ENCODE measurements at places on chromosomes 4 and X. TPM values are rescaled to one million over a fixed set of nuclear protein-coding genes. Genes with fewer than 3 reads are reported as not detected.

Gene CT45A2
- not detected for total RNA-seq

Gene FGF16
- total RNA-seq, result 1.6 TPM

Gene ADGRG4
- not detected for total RNA-seq

Gene GYPB
- not detected for total RNA-seq

Gene TDO2
- 0.13 TPM for total RNA-seq

Gene TMSB15A
- total RNA-seq, result 49.4 TPM

Gene RIPPLY1
- not detected for total RNA-seq

Gene MAGEA4
- total RNA-seq, result 11.4 TPM

Gene VCX2
- not detected for total RNA-seq

Gene GALNTL6
- 0.24 TPM for total RNA-seq

Gene IL1RAPL1
- total RNA-seq, result 0.13 TPM

Gene SOX3
- 16.3 TPM for total RNA-seq

Gene RAB40A
- total RNA-seq, result 0.17 TPM

Gene ARHGAP10
- total RNA-seq, result 9.6 TPM

Gene GPR50
- 12.0 TPM for total RNA-seq

Gene BMPR1B
- 0.77 TPM for total RNA-seq

Gene SSX4
- 0.17 TPM for total RNA-seq

Gene TCEAL7
- 7.7 TPM for total RNA-seq

Gene HSFX3
- not detected for total RNA-seq

Gene KCTD8
- 3.6 TPM for total RNA-seq

Gene TCEAL2
- 15.6 TPM for total RNA-seq

Gene ASB5
- 0.18 TPM for total RNA-seq

Gene FRG2
- not detected for total RNA-seq

Gene ATP6AP1
- 46.0 TPM for total RNA-seq

Gene GPR34
- not detected for total RNA-seq

Gene PPEF2
- 0.16 TPM for total RNA-seq

Gene EMCN
- total RNA-seq, result not detected

Gene PNMA6A
- total RNA-seq, result 4.5 TPM

Gene TMEM154
- total RNA-seq, result 1.9 TPM

Gene RNF212
- total RNA-seq, result 2.7 TPM

Gene CFAP47
- total RNA-seq, result 0.07 TPM

Gene HAND2
- total RNA-seq, result 0.09 TPM

Gene CSAG2
- not detected for total RNA-seq

Gene NDUFB11
- total RNA-seq, result 106 TPM

Gene ADH1B
- total RNA-seq, result 1.0 TPM

Gene MAGEA12
- 0.57 TPM for total RNA-seq

Gene TACR3
- total RNA-seq, result 2.7 TPM

Gene CT47C1
- not detected for total RNA-seq

Gene CHST7
- total RNA-seq, result 19.6 TPM

Gene ASIC5
- not detected for total RNA-seq

Gene CHRDL1
- total RNA-seq, result 11.1 TPM

Gene EOLA1
- total RNA-seq, result 7.7 TPM

Gene C4orf46
- 18.1 TPM for total RNA-seq

Gene THAP9
- 17.7 TPM for total RNA-seq

Gene UGT8
- total RNA-seq, result 30.7 TPM

Gene HTN1
- not detected for total RNA-seq

Gene SLC7A11
- 10.1 TPM for total RNA-seq

Gene TMSB15C
- total RNA-seq, result 2.2 TPM

Gene PPM1K
- 14.1 TPM for total RNA-seq

Gene UGT2B11
- not detected for total RNA-seq

Gene CWH43
- total RNA-seq, result not detected

Gene AREG
- total RNA-seq, result 0.32 TPM

Gene MXRA5
- total RNA-seq, result 2.8 TPM

Gene EVC
- total RNA-seq, result 12.5 TPM

All from WTC11 (cell line).